ENCODE measurements at places on chromosomes 3 and 15.

- DNase-seq, result no peak
Observed at GRCh38 chr3:146416366-146416765, 53.0 kb downstream of the PLSCR2 start.

- no peak for DNase-seq
Observed at GRCh38 chr15:53974813-53975212, 3.4 kb upstream of the UNC13C start.

DNA sequence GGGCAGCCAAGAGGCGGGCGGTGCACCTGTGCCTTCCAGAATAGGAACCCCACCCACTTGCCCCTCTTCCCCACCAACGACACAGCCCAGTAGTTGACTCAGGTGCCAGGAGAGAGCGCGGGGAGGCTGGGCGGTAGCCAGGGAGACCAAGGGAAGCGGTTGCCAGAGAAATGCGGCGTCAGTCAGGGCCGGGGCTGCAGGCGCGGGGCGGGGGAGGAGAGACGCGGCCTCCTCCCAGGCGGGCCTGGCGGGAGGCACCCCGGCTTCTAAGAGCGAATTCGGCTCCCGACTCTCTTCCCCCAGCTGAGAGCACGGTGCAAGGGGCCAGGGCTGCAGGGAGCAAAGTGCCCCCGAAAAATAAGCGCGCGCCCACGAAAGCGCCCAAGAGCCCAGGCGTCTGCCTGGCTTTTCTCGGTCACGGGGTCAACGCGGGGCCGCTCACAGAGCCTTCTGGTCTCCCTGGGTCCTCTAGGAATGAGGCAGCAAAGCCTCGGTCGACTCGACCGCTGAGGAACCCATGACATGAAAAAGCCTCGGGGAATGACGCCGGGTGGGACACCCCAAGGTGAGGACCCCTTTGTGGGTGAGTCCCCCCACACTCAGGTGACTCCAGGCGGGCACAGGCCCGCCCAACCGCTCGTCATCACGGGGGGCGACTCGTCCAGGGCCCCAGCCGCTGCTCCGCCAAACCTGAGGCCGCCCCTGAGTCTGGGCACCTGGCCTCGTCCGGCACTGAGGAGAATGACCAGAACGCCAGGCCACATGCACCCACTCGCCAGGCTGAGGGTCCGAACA lies 716 bp downstream of the CPEB1 start:
- no peak for DNase-seq

DNA sequence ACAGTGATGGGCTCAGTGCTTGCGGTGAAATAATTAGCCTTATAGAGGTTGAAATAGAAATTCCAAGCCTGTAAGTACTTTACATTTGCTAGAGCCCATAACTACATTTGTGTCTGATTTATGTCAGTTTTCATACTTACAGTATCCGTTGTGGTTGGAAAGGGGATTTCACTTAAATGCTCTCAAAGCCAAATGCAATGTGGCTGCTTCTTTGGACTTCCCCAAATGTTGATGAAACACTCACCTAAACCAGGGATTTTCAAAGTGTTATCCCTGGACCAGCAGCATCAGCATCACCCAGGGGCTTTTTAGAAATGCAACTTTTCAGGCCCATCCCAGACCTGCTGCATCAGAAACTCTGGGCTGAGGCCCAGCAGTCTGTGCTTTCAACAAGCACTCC lies 378.7 kb downstream of the MCTP2 start:
- no peak for DNase-seq

DNA sequence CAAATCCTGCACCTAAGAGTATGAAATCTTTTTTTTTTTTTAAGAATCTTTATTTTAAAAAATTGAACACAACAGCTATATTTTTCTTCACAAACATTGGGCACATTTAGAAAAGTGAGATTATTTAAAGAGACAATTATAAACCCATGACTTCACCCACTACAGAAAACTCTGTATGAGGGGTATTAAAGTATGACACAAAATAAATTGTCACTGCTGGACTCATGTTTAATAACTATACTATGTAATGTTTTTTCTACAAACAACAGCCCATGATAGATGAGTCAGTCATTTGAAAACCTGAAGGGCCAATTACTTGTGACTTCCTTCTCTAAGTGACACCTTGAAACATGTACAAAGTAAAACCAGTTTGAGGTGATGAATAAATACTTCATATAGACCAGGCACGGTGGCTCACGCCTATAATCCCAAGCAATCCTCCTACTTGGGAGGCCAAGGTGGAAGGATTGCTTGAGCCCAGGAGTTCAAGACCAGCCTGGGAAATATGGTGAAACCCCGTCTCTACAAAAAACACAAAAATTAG lies 36.0 kb downstream of the AQR start:
- DNase-seq, result no peak

GRCh38 chr3:129558772-129559564 lies 16.0 kb downstream of the H1-8 start:
- DNase-seq, result peak; percentile 69

DNA sequence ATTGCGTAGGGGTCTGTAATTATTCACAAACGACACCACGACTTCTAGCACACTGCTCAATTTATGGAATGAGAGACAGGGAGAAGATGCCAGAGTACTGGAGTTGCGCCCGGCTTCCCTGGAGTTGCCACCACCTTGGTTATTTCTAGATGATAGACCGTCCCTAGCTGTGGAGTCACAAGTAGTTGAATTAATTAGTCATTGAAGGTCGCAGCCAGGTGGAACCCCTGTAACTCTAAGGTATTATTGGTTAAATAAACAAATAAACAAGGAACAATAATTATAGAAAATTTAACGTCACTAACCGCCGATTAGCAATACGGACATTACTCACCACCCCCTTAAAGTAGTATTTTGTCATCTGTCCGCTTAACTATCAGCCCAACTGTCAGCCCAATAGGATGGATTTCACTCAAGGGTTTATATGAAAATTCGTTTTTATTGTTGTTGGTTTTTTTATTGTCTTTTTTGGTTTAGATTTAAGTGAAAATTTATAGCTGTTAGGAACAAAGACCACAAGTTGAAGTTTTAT lies 911 bp upstream of the AZI2 start:
- no peak for DNase-seq

GRCh38 chr3:113271594-113272384 lies 60.4 kb downstream of the BOC start:
- no peak for DNase-seq

- DNase-seq, result no peak
Observed at GRCh38 chr3:23202203-23202920, 765 bp upstream of the UBE2E2 start.

DNA sequence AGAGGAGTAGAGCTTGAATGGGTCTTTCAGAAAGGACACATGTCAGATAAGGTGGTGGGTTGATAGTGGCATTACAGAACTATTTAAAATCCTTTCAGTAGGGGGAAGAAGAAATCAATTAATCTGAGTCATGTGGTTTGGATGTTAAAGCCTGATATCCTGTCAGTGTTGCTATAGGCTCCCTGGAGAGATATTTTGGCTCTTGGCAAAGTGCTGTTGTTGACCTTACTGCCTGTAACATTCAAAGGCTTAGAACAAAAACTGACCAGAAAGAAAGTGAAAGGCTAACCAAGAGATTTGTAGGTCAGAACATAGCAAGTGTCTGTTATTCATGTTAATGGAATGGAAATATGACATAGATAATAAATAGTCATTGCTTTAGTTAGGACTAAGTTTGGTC lies 552.9 kb downstream of the DIPK2A start:
- DNase-seq, result no peak

- no peak for DNase-seq
Observed at GRCh38 chr15:63699101-63699785, 102.1 kb downstream of the FBXL22 start.

DNA sequence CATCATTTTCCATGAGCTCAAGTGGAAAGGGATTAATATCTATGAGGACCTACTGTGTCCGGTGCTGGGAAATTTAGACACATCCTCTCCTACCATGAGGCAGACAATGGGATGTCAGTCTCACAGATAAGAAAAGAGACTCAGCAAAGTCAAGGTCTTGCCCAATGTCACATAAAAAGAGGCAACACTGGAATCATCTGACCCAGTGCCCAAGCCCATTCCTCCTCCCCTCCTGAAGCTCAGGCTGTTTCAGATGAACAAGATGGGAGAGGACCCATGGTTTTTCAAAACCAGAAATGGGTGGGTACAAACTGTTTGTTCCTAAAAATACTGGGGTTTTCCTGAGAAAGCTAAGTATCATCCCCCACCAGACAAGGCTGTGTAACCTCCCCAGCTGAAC lies 22.2 kb downstream of the POC1A start:
- DNase-seq, result no peak
